Stimulated activated CD4-positive, alpha-beta T cell treated with anti-CD3 and anti-CD28 coated beads, Interleukin-4, amount 100 ng/mL, for 4 hours (primary cell): ENCODE measurements at places on chromosomes 6 and 20.

DNA sequence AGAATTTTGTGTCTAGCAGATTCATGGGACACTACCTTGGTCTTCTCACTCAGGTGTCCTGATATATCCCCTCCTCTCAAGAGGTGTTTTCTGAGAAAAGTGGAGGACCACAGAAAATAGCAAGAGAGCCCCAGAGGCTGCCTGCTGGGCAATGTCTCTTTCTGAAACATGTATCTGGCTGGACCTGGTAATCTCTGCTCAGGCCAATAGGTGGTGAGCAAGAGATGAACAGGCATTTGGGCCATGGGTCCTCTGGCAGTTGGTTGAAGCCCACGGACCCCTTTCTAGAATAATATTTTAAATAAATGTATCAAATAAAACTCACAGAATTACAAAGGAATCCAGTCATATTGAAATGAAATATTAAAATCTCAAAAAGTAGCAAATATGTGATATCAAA is 8.8 kb upstream of the THBD start:
- no peak for DNase-seq

GRCh38 chr6:20479526-20479925 is 54.7 kb upstream of the CDKAL1 start:
- DNase-seq, result no peak

DNA sequence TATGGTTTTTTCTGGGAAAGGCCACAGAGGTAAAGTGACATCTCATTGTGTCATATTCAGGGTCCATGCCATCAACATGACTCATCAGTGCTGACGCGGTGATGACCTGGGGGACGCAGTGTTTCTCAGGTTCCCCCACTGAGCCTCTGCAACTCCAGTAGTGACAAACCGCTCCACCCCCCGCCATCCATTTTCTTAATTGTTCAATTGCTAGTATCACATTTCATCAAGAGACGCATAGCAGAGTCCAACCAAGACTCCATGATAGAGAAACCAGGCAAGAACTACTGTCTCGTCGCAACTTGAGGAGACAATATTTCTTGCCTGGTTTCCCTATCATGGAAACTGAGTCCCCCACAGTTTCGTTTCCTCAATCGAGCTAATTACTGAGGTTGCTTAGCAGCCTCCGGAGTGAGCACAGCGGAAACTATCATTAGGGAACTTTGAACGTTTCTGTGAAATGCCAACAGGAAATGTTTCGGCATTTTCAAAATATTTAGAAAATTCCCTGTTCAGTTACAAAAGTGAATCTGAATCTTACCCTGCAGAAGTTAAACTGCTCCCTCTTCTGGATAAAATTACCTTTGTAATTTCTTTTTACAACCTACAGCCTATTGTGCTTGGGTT is 12.2 kb upstream of the SERPINB1 start:
- peak; percentile 88 for DNase-seq

DNA sequence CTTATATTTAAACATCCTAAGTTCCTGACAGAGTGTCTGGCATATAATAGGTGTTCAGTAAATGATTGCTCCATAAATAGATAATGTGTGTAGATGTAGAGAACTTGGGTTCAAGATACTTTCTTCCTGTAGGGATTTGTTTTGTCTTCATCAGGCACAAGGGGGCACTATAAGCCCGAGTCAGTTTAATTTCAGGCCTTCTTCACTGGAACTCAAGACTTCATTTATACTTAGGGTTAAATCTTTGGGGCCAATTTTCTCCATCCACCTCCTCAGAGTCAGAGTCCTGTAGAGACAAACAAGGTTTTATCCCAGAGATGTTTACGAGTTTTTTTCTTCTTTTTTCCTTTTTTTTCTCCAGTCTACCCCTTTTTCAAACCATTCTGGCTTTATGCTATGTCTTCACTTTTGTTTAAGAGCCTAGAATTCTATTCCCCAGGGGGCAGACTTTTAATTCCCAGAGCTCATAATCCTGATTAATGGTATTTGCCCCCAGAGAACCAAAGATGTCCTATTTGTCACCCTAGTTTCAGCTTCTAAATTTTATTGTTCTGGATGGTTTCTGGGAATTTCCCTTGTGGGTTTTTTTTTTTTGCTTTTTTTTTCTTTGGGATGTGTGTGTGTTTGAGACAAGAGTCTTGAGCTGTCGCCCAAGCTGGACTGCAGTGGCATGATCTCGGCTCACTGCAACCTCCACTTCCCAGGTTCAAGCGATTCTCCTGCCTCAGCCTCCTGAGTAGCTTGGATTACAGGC is 88.4 kb downstream of the HFE start:
- DNase-seq, result peak; percentile 50

DNA sequence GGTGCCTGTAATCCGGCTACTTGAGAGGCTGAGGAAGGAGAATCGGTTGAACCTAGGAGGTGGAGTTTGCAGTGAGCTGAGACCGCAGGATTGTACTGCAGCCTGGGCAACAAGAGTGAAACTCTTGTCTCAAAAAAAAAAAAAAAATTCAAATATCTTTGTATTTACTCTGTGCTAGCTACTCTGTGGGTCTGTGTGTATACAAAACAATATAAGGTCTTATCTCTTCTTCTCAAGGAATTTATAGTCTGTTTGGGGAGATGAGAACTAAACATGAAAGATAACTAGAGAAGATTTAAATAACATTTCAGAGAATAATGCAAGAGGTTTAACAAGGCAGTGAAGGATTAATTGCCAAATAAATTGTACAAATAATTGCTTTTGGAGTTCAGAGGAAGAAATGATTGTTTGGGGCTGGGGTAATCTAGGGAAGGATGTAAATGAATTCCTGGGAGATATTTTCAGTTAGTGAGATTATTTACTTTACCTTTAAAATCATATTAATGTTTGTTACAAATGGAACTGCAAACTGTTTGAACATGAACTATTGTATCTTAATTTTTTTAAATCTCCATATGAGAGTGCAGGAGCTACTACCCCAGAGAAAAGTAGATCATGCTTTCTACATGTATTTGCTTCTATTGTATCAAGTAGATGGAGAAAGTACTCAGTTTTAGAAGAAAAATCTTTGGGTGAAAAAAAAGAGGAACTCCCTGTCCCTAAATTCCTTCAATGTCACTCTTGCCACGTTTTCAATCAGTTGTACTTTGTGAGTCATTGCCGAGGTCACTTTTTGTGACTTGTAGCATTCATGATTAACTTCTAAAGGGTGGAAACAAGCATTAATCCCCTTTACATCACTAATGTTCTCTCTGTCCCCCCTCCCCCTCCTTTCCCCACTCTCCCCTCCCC is 39.0 kb downstream of the NCOA3 start:
- DNase-seq, result no peak

- DNase-seq, result no peak
Measured at GRCh38 chr20:16385891-16386290, 187.4 kb downstream of the KIF16B start.

GRCh38 chr6:156620331-156620730 is 156.8 kb upstream of the ARID1B start:
- DNase-seq, result no peak

GRCh38 chr6:127483399-127484055 is 24.3 kb upstream of the KIAA0408 start:
- no peak for DNase-seq

- DNase-seq, result no peak
Measured at GRCh38 chr6:15255481-15255880, 9.6 kb downstream of the JARID2 start.

GRCh38 chr6:122495612-122496011 is 24.0 kb upstream of the SERINC1 start:
- no peak for DNase-seq

DNA sequence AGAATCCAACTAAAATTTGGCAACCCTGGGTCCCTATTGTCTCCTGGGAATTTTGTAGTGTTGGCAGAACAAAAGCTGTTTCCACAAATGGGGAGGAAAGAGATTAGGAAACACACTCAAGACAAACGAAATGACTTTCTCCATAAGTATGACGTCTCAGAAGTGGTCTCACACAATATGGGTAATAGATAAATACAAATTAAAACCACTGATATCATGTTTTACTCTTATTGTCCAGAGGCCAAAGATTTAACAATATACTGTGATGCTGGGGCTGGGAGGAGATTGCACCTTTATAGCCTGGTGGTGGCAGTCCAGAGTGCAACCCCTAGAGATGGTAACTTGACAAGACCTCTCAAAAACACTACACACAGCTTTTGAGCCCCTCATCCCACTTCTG is 18.6 kb downstream of the FKBP1A start:
- DNase-seq, result no peak
